ENCODE measurements at places on chromosomes 6 and 20. TPM values are rescaled to one million over a fixed set of nuclear protein-coding genes. Genes with fewer than 3 reads are reported as not detected.

PLCB4 gene
- 31.0 TPM for total RNA-seq

PPIL1 gene
- total RNA-seq = 1.00 TPM

- H3K4me3 ChIP-seq = no peak overlapping the region
- H3K4me1 ChIP-seq = no peaks in the 10 kb centered on the region
- no peaks in the 10 kb centered on the region for H3K36me3 ChIP-seq
- no peak overlapping the region for H3K27ac ChIP-seq
Measured at GRCh38 chr6:71049198-71049770, 92.4 kb upstream of the B3GAT2 start.

DNA sequence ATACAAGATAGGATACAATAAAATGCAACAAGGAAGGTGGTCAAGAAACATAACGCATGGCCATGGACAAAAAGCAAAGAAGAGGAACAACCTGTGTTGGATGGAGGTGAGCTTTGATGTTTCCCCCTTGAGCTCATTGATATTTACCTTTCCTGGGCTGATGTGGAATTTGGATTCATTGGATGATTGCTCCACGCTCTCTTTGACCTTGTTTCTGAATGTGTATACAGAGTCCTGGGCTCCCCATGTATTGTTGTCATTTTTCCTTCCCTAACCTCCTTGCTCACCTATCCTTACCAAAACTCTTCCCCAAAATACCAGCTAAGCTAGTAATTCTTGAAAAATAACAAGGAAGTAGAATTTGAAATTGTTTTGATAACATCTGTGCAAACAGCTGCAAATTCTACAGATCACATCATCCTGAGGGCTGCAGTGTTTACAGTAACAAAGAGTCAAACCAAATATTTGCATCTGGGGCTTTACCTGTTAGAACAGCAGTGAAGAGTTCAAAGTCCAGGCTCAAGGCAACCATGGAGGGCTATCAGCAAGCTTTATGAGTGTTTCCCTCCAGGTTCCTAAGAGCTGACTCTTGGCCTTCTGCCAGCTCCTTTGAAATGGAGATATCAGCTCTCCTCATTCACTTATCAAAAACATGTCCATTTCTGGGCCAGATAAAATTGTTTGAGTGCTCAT lies 214.3 kb upstream of the MARCKS start:
- H3K27ac ChIP-seq = peak overlapping the region; percentile 77
- peak; percentile 86 for DNase-seq
- H3K36me3 ChIP-seq = no peaks in the 10 kb centered on the region
- peaks cover 8% of the 10 kb centered on the region for H3K4me1 ChIP-seq

- no peak for DNase-seq
- H3K4me3 ChIP-seq = no peak overlapping the region
- no peaks in the 10 kb centered on the region for H3K4me1 ChIP-seq
- H3K27me3 ChIP-seq = no peaks in the 10 kb centered on the region
Measured at GRCh38 chr6:145199961-145200360, 535.4 kb downstream of the EPM2A start.

All from transverse colon (tissue), 4 donors.